DMS153 (cell line): ENCODE measurements at places on chromosomes 2 and 18.

DNA sequence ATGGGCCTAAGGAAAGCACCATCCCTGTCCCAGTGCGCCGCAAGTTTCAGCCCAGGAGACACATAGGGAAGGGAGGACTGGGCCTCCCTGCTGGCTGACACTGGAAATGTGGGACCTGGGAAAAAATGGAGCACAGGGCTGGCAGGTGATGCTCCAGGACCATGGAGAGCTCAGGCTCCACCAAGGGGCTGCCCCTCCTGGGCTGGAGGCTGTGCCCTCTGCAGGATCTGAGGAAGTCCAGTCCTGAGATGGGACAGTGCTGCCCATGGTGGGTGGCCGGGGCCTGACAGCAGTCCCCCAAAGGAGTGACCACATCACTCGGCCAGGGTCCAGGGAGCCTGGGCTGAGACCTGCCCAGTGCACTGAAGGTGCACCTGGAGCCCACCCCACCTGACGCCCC is 108.6 kb upstream of the TEKT4 start:
- DNase-seq, result no peak

DNA sequence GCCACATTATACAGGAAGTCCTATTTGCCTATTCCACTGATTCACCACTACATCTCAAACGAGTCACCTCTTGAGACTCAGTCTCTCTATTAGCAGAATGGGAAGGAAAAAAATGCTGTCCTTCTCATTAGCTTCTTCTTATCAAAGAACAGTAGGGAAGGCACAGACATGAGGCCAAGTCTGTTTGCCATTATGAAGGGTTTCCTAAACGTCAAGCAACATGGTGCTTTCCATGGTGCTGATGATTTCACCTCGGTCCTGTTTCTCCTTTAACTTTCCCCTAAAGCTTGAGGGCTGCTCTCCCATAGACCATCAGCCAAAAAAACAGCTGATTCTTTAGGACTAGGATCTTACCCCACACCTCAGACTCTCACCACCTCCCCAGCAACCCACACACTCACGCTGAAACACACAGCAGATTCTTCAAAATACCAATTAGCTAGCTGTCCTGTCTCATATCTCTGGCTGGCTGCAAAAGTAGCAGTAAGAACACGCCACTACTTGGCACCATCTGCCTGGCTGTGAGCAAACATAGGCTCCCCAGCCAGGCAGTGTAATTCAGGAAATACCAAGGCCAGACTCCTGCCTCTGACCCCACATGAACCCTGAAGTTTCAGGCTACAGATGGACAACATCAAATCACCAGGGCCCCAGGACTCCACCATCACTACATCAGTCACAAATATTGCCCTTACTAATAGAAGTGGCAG is 30.5 kb downstream of the GALNT14 start:
- no peak for DNase-seq

DNA sequence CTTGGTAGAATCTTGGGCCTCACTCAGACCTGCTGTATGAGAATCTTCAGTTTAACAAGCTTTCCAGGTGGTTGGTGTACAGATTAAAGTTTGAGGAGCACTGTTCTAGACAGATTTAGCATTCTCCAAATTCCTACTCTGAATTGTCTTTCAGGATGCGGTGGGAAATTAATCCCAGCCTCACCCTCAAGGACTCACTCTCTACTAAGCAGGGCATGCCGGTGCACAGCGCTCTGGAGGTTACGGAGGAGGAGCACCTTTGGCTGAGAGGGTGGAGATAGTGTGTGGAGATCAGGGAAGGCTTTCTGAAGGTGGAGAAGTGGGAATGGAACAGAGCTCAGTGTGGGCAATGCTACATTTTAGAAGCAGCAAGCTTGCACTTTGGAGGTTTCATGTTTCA is 359.2 kb downstream of the LRATD1 start:
- no peak for DNase-seq

- DNase-seq, result no peak
Measured at GRCh38 chr2:171389780-171390179, 44.0 kb downstream of the METTL8 start.

DNA sequence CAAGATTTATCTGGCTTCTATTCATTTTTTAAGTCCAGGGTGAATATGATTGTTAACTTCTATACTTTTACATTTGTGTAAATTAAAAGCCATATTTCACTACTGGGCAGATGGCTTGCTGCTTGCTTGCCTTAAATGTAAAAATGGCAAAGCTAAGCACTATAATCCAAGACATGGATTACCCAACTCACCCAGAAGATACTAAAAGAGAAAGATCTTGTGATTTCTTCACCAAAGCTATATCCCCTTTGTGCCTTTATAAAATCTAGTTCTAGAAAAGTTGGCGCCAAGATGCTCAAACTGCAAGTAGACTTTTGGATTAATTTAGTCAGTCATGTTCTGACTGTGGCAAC is 48.7 kb upstream of the PKDCC start:
- no peak for DNase-seq

GRCh38 chr2:101328474-101329007 is 20.0 kb upstream of the RNF149 start:
- no peak for DNase-seq

DNA sequence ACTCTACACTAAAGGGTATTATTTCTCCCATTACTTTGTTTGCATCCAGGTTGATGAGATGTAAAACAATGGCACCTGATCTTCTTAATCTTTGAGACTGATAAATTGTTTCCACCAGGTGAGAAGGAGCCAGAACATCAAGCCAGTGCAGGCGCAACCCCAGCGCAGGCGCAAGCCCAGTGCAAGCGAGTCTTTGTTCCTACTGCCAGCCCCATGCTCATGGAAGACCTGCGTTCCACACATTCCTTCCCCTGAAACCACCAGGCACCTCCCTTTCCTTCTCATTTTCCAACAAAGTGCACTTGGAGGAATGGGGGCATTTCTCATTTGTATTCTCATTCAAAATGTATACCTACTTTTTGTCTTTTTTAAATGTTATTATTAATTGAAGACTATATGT is 188.7 kb upstream of the SMAD2 start:
- no peak for DNase-seq

- peak; percentile 73 for DNase-seq
Measured at GRCh38 chr18:41391616-41392595, 563.1 kb upstream of the PIK3C3 start.

- no peak for DNase-seq
Measured at GRCh38 chr2:25238920-25239319, 70.5 kb upstream of the POMC start.

DNA sequence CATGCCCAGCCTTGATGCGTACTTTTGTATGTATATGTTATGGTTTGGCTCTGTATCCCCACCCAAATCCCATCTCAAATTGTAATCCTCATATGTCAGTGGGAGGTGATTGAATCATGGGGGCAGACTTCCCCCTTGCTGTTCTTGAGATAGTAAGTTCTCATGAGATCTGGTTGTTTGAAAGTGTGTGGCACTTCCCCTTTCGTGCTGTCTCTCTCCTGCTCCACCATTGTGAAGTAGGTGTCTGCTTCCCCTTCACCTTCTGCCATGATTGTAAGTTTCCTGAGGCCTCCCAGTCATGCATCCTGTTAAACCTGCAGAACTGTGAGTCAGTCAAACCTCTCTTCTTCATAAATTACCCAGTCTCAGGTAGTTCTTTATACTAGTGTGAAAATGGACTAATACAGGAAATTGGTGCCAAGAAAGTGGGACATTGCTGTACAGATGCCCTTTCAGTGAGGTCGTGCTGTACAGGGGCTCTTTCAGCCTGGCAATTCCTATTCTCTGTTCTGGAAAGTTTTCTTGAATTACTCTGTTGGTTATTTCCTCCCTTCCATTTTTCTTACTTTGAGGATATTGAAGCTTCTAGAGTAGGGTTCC is 38.2 kb downstream of the KCMF1 start:
- no peak for DNase-seq

GRCh38 chr18:28177828-28178635 is 1.1 kb upstream of the CDH2 start:
- DNase-seq, result peak; percentile 39

DNA sequence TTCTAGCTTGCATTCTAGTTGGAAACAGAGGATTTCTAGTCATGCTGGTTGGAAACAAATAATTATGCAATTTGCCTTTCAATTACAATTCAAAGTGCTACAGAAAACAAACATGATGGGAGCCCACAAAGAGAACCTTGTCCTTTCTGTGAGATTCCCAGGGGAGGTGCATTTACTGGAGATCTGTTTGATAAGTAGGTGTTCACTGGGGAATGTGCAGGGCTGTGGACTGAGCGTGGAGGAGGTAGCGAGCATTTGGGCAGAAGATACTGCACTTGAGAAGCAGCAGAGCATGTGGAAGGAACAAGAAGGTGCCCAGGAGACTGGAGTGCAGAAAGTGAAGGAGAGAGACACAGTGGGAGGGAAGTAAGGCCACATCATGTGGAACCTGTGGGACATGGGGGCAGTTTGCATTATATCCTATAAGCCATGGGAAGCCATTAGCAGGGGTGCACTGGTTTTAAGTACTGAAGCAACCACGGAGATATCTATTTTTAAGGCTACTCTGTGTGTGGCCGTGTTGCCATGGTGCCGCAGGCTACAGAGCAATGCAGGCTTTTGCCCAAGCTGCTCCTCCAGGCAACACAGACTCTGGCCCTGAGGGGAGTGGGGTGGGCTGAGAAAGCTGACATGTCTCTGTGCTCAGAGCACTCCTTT is 154.0 kb downstream of the ANTXR1 start:
- DNase-seq, result no peak

DNA sequence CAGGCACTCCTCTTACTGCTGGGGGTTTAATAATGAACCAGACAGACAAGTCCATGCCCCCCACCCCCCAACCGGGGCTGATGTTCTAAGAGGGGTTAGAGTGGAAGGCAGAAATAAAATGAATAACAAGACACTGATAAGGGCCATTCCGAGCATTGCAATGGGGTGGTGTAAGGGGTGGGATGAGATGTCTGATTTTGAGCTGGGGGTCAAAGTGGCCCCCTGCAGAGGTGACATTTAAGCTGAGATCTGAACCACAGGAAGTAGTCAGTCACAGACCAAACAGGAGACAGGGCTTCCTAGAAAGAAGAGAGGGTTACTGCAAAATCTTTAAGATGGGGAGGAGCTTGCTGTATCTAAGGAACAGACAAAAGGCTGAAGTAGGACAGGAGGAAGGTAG is 180.6 kb upstream of the SH3BP4 start:
- DNase-seq, result no peak

DNA sequence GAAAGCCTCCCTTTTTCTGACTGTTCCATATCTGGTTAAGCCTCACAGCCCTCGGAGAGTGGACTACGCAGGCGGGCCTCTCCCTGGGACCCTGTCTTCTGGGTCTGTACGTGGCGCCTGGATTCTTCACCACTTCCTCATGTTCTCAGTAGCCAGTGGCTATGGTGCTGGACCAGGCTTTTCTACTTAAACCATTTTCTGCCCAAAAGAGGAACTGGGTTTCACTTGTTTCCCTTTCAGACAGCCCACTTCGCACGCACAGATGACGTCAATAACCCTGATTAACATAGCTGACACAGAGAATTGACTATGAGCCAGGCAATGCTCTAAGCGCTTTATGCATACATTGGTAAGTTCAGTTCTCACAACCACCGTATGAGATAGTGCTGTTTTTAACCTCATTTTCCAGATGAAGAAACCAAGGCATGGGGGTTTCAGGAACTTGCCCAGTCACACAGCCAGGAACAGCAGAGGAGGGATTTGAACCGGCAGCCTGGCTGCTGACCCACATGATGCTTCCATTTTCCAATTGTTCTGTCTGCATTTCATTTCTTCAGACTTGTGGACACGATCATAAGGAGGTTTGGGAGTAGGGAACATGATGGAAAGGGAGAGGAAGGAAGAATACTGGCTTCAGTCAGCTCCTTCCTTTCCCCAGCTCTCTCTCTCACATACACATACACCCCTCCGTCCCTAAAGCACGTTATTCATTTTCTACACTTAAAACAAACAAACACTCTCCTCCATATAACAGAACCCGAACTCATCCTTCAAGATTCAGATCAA is 41.7 kb downstream of the MYOM1 start:
- no peak for DNase-seq

DNA sequence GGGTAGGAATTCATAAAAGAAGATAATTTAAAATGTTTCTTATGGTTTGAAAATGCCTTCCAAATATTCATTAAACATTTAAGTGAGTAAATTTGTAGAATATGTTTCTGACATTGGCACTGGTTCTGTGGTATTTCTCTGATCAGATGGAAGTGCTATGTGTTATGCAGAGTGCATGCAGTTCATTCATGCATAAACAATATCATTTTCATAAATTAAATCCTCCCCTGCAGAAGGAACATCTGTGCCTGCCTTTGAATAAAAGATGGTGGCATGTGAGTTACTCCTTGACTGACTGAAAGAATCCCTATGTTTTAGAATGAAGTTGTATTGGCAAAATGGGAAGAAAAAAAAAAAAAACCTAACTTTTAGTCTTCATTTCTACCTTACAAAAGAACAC is 5.9 kb downstream of the NEUROD1 start:
- DNase-seq, result no peak

GRCh38 chr2:199798831-199799580 is 52.0 kb downstream of the FTCDNL1 start:
- no peak for DNase-seq

GRCh38 chr2:74525717-74526648 is at the start of gene DQX1:
Gene DQX1 (minus strand): TSS chr2:74526231. CDS start chr2:74525729, 502 bp downstream.
- no peak for DNase-seq

- DNase-seq, result peak; percentile 38
Measured at GRCh38 chr2:128380961-128381938, 62.6 kb upstream of the HS6ST1 start.

GRCh38 chr2:68206793-68207192 is 45.5 kb downstream of the PPP3R1 start:
- no peak for DNase-seq

DNA sequence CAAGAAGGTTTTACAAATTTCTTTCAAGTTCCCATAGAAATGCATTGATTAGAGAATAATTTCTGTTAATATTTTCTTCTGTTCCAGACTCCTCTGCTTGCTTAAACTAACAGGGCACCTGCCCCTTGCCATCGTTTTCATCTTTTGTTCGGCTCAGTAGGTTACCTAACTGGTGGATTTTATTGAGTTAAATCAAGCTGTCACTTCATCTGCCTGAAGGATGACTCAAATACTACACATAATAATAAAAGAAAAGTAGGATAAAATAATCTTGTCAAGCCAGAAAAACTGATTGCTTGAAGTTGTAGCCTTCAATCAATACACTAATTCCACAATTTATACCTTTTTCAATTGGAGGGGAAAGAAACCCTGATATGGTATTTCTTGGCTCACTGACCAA is 234.0 kb downstream of the NR4A2 start:
- DNase-seq, result peak; percentile 15

DNA sequence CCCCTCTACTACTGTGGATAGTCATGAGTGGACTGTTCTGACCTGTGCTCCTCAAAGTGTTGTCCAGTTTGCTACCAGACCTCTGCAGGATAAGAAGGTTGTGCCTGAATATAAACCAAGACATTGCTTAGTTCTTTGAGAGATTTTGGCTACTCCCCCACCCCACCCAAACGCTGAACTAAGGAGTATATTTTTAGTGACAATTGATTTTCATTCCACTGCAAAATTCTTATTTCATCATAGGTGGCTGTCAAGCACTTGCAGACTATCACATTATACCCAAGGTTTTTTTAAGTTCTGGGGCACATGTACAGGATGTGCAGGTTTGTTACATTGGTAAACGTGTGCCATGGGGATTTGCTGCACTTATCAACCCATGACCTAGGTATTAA is 13.4 kb downstream of the DUSP19 start:
- no peak for DNase-seq
